Mesenteric fat pad (tissue), 1 donor: ENCODE measurements at places on chromosomes 12 and 14.

- no peak for DNase-seq
These were observed 285.1 kb upstream of the NOS1 start for GRCh38 chr12:117646520-117646919.

- peak; percentile 90 for DNase-seq
These were observed 4.9 kb downstream of the ZBTB39 start for GRCh38 chr12:57001448-57001906.

DNA sequence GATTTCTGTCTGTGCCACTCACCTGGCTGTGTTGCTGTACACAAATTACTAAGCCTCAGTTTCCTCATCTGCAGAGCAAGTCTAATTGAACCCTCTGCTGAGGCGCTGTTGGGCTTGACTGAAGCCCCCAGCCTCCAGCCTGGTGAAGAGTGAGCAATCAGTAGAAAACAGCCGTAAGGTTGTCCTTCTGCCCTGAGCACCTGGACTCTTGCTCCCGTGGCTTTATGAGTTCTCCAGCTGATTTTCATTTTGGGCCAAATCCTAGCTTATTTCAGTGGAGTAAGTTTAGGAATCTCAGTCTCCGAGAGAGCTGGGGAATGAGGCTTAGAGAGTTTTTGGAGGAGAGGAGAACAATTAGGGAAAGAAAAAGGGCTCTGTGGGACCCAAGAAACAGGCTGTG, 133.9 kb upstream of the EVL start:
- DNase-seq, result no peak

DNA sequence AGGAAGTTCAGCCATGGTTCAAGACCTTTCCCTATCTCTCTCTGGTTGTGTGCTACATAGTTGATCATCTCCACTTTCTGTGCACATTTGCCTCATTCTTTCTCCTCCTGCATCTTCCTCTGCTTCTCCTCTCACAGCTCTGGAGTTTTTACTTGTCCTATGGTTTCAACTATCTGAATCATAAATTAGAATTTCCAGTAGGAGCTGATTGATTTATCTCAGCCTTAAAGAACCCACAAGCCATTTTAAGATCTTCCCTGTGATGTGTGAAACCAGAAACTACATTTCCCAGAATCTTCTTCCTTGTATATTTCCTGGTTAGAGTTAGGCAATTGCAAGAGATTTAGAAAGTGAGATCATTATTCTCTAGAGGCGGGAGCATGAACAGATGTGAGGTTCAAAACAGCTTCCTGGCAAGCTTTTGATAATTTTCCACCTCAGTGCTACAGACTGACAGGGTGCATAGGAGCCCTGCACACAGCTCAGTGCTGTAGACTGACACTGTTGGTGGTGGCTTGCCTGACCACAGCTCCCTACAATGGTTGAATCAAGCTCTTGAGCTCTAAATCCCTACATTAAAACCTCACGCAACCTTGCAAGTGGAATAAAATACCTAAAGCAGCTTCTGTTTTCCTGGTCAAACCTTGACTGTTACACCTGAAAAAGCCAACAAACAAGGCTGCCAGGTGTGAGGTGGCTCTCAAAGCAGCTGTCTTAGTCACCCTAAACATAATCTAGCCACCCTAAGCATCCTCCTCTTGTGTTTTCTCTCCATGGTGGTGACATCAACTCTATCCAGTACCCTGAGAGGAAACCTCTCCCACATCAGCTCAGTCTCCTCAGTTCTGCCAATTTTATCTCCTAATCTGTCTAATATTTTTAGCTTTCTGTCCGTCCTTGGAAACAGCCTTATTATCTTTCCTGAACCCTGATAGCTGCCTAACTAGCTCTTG, 21.5 kb upstream of the IFNG start:
- DNase-seq, result no peak

- DNase-seq, result no peak
These were observed 35.2 kb upstream of the MEG3 start for GRCh38 chr14:100790502-100791347.
